ENCODE measurements at places on chromosomes 2 and 18. TPM values are rescaled to one million over a fixed set of nuclear protein-coding genes. Genes with fewer than 3 reads are reported as not detected.

TRABD2A gene
- total RNA-seq = 0.46 TPM

TRAF3IP1 gene
- total RNA-seq = 24.5 TPM

EVA1A gene
- 4.0 TPM for total RNA-seq

PLCL1 gene
- not detected for total RNA-seq

CROCC2 gene
- not detected for total RNA-seq

VPS54 gene
- total RNA-seq = 20.6 TPM

ANKRD62 gene
- total RNA-seq = not detected

ANKRD30BL gene
- 2.2 TPM for total RNA-seq

BOK gene
- 2.7 TPM for total RNA-seq

CTLA4 gene
- total RNA-seq = not detected

SCYGR5 gene
- total RNA-seq = not detected

REG3G gene
- total RNA-seq = not detected

KIAA2012 gene
- total RNA-seq = 0.13 TPM

CNRIP1 gene
- 18.4 TPM for total RNA-seq

CASP10 gene
- 1.2 TPM for total RNA-seq

TET3 gene
- total RNA-seq = 28.7 TPM

CYS1 gene
- total RNA-seq = not detected

CCDC148 gene
- total RNA-seq = 0.92 TPM

HOXD13 gene
- total RNA-seq = 32.7 TPM

IL1A gene
- 6.3 TPM for total RNA-seq

MAP3K19 gene
- total RNA-seq = not detected

REG1B gene
- not detected for total RNA-seq

HOXD1 gene
- total RNA-seq = not detected
